ENCODE measurements at places on chromosomes 3 and 15.

DNA sequence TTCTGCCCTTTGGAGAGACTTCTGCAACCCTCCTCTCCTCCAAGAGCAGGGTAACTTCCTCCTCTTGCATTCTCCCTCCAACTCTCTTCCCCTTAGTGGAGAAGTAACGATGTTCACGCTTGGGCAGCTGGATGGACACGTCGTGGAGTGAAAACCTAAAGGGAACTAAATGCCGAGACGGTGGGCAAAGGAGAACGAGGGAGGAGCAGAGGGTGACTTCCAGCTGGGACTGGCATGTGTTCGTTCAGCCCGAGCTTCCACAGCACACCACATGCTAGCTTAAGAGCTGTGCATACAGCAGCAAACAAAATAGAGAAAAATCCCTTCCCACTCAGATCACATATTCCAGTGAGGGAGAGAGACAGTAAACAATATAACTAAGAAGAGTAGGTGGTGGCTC is 179.8 kb downstream of the SLCO3A1 start:
- no peak for DNase-seq

- DNase-seq, result no peak
Measured at GRCh38 chr3:97197830-97198229, 383.4 kb downstream of the EPHA6 start.

DNA sequence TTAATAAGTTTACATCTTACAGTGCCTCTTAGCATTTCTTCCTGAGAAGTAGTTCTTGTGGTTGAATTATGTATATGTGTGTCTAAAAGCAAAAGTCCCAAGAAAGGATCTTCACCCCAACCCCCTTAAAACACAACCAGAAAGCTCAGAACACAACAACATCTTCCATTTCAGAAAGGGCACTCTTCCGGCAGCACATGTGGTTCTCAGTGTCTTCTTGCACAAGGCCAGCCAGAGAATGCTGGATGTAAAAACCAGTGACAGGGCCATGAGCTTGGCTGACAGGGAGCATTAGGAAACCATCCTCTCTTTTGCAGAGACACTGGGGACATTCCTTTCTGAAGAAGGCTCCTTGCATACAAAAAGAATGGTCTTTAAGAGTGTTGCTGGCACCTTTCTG is 45.0 kb downstream of the EEFSEC start:
- no peak for DNase-seq

DNA sequence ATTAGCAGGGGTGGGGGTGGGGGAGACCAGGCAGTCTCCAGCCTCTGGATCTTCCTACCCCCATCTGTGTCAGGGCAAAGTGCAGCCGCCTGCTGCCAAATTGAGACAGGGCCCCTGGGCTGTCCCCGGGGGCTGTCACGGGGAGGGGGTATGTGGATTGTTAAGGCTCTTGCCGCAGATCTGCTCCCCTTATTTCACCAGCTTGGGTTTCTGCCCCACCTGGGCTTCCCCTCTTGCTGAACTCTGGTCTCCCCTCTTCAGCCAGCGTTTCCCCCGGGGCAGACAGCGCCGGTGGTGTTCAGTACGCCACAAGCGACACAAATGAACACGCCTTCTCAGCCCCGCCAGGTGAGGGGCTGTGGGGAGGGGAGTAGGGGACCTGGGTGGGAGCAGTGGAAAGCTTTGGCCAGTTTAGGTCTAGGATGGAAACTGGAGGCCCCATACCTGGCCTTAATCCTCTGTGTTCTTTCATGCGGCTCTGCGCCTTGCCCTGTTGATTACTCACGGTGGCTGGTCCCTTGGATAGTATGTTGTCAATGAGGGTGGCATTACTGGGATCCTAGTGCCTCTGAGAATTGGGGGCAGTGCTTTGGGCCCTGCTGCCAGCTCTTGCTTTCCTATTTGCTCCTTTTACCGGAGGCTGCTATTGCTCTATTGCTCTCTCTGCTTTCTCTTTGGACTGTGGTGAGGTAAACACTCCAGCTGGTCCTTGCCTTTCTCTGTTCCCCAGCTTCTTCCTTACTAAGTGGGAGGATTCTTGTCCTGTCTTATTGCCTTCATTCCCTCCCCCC is 1.7 kb downstream of the EIF4G1 start:
- DNase-seq, result no peak

GRCh38 chr15:48592221-48592731 is 53.2 kb downstream of the FBN1 start:
- peak; percentile 85 for DNase-seq

GRCh38 chr3:4899710-4900109 is 79.5 kb upstream of the BHLHE40 start:
- no peak for DNase-seq

DNA sequence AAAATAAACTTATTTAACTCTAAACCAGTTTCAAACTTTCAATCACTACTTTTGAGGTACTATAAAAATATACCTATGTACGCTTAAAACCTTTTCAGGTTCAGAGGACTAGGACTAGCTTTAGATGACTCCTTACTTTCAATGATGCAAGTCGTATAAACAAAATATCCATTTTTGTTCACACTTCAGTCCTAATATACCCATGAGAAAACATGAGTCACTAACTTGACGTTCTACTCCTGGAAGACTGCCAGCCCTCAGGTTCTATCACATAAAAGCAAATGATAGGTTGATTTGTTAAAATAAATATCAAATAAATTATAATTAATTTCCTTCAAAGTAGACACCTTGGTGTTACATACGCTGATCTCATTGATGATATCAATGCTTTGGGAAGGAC is 10.6 kb upstream of the P3H2 start:
- DNase-seq, result peak; percentile 9

DNA sequence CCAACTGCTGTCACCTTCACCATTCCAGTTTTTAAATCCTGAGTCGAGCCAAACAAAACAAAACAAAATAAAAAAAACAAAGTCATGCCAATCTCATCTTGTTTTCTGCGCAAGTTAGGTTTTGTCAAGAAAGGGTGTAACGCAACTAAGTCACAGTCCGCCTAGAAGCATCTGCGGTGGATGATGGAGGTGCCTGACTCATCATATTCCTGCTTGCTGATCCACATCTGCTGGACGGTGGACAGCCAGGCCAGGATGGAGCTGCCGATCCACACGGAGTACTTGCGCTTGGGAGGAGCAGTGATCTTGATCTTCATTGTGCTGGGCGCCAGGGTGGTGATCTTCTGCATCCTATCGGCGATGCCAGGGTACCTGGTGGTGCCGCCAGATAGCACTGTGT is 162.1 kb downstream of the WDR76 start:
- DNase-seq, result no peak

- DNase-seq, result no peak
Measured at GRCh38 chr3:40292637-40293349, 16.7 kb upstream of the EIF1B start.

- DNase-seq, result no peak
Measured at GRCh38 chr15:58469432-58470353, 37.9 kb downstream of the LIPC start.

GRCh38 chr3:117788061-117788460 is 1078.5 kb downstream of the TUSC7 start:
- DNase-seq, result no peak

DNA sequence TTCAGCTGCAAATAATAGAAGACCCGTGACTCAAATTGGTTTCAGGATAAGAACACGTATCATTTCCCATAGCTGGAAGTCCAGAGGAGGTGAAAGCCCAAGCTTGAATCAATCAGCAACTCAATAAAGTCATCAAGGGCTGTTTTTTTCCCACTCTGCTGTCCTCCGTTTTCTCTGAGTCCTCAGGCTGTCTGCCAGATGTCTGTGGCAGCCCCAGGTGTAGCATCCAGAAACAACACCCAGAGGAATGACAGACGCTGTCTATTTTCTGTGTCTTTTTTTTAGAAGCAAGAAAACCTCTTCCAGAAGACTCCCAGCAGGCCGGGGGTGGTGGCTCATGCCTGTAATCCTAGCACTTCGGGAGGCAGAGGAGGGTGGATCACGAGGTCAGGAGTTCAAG is 204.4 kb downstream of the FAM43A start:
- no peak for DNase-seq

DNA sequence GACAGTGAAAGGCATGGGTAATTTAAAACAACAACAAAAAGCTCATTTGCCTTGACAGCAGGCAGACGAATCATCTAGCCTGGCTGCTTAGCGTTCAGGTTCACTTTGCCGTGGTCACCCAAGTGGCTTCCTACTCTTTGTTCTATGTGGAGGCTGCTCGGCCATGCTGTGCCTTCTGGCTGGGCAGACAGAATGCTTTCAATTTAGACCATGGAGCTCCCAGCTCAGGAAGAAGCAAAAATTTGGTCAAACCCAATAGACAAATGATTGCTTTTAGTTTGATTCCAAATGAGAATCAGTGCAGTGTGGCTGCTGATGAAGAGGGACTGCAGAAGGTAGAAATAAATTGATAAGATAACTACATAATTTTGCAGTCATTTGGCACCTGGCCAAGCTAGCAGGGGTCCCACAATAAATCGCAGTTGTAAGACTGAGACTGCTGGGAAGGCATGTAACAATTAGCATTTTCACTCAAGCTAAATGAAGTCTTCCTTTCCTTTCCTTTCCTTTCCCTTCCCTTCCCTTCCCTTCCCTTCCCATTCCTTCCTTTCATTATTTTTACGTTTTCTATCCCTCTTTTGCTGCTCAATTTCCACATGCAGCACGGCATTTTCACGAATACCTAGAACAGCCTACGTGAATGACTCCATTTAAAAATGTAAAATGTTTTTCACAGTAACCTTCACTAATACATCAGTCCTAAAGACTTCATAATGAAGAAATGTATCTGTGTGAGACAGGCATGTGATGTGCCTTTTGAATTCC is 360.4 kb upstream of the TGFBR2 start:
- DNase-seq, result no peak

GRCh38 chr3:155194973-155195957 is 98.2 kb downstream of the STRIT1 start:
- no peak for DNase-seq

DNA sequence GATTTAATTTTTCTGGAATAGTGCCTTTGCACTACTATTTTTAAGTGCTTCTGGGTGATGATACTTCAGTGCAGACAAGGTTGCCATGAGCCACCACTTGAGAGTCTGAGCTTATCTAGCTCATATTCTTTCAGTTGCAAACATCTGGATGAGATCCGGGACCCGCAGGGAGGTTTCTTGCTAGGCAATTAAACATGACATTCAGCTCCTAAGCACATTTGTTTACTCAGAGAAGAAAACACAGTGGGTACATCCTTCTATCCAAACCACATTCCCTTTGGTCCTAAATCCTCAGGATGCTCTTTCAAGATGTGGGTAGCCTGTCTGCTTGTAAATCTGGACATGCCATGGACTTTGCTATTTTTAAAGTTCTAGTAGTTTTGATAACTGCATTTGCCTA is 12.0 kb downstream of the PLSCR1 start:
- no peak for DNase-seq

DNA sequence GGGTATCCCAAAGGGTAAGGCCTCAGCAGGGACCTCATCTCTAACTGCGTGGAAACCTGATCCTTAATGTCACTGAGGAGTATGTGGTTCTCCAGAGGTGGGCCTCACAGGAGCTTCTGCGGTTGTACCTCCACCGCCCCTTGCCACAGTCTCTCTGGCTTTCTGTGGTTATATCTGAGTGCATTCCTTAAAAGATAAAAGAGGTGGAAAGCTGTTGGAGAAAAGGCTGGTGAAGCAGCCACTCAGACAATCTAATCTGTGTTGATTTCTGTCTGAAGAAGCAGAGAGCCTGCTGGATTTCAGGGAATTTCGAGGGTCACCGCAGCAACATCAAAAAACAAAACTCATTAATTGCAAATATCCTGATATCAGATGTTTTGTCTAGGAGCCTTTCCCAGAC is 51.4 kb downstream of the SEMA6D start:
- DNase-seq, result no peak

GRCh38 chr3:164419220-164419619 is 659.1 kb downstream of the SI start:
- DNase-seq, result no peak

DNA sequence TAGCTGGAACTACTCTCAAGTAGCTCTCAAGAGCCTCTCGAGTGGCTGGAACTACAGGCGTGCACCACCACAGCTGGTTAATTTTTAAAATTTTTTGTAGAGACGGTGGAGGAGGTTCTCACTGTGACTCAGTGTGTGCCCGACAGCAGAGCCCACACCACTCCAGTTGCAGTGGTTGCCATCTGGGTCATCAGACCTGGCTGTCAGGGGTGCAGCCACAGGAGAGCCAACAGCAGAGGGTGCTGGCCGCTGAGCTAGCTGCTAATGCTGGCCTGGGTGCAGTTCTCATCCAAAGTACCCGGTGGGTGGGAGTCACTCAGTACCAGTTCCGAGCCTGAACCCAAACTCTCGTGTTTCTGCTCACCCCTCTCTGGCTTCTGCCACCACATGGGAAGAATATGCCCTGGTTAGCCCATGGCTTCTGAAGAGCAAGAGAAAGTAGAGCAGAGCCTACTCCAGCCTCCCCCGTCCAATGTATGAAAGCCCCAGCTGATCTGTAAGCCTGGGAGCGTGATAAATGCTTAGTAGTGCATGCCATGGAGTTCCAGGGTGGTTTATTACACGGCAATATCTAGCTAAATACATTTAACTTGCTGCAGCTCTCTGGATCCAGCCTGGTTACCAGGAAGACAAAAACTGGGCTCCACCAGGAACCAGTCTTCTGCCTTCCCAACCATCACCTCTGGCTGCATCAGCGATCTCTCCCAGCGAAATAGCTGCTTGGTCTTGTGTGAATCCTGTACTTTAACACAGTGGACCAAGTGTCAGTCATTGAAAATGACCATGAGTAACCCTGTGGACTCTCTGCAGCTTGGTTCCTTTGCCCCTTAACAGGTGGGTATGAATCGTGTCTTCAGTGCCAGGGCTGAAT is 17.1 kb downstream of the UMPS start:
- no peak for DNase-seq

GRCh38 chr3:99212969-99213368 is 311.5 kb upstream of the DCBLD2 start:
- no peak for DNase-seq

DNA sequence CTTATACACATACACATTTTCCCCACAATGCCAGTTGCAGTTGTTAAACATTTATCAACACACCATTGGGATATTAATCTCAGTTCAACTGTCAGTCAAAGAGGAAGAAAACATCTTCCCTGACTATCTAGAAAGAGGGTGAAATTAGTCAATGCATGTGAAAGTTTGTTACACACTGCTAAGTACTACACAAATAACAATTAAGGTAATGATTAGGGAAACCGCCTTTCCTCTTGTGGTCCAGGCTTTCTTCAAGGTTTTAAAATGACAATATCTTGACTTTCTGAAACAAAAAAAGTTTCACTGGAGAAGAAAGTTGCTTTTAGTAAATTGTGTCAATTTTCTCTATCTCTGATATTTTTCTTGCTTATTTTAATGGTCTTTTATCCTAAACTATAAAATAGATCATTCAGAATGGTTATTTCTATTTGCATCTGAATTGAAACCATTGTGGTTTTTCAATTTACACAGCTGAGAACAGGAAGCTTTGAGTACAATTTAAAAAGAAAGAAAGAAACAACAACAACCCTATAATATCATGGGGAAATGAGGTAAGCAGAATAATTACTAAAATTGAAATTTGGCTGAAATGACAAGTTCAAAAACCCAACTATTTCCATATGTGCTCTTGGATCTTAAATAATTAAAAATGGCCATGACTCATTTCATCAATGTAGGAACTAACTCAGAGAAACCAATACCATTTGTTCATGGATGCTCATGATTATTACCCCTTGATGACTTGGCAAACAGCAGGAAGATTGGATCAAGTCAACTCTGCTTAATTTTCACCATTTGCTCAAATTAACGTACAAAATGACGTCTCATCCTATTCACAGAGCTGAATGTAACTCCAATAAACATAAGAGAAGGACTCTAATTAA is 31.7 kb downstream of the GPR149 start:
- DNase-seq, result no peak

- DNase-seq, result no peak
Measured at GRCh38 chr15:70596354-70597055, 166.9 kb downstream of the UACA start.

GRCh38 chr3:178421069-178421468 is 115.2 kb upstream of the KCNMB2 start:
- DNase-seq, result no peak
